ENCODE measurements at places on chromosomes 5 and 9.

DNA sequence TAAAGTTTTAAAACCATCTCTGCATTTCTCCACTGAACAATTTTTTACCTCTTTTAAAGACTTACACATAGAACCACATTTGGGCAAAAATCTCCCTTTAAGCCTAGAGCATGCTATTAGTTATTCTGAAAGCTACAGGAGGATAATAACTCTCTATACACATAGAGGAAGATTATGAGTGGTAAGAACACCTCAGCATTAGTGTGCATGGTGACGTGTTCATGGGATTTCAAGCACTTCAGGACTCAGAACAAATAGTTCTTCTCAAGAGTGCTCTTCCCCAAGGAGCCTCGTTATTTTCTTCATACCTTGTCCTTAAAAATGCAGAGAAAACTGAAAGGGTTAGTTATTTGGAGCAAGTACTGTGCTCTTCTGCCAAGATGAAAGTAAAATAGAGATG, 256.9 kb upstream of the TUSC1 start:
- DNase-seq = no peak

GRCh38 chr5:129687941-129688340, 60.0 kb upstream of the MINAR2 start:
- DNase-seq = no peak

- no peak for DNase-seq
Observed at GRCh38 chr5:93899026-93899600, 157.7 kb upstream of the POU5F2 start.

DNA sequence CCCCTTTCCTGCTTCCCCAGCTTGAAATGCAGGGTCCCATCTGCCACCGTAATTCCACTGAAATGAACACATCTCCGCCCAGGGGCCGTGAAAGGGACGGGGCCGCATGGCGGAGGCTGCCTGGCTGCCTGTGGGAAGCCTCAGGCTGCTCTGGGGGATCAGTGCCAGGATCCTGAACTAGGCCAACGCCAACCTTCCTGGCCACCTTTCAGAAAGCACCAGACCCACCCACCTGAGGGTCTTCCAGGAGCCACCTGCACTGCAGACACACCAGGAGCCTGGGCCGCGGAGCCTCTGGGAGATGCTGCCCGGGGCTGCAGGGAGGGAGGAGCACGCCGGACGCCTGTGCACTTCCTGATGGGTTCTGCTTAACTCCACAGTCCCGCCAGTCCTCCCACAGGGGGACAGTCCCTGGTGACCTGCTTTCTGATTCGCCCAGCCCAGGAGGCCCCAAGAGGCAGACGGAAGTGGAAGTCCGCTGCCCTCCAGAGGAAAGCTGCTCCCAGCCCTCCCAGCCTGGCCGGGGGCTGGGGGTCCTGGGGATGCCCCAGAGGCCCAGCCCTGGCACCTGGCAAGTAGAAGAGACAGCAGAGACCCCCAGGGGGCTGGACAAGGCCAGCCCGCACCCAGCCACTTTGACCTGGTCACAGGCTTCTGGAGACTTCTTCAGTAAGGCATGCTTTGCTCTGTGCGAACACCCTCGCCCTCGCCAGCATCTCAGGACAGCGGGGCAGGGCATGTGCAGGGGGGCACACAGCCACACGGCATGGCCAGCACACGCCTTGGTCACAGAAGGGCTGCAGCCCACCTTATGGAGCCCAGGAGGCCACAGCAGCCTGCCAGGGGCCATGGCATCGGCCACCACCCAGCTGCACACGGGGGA, at the start of gene CARD9:
TSS of gene CARD9 (minus strand) at position 370 of the 883 bp plus-strand sequence. CDS start 1,591 bp downstream, outside the sequence.
- no peak for DNase-seq

- DNase-seq = no peak
Observed at GRCh38 chr9:81822301-81822865, 105.8 kb upstream of the SPATA31D4 start.

DNA sequence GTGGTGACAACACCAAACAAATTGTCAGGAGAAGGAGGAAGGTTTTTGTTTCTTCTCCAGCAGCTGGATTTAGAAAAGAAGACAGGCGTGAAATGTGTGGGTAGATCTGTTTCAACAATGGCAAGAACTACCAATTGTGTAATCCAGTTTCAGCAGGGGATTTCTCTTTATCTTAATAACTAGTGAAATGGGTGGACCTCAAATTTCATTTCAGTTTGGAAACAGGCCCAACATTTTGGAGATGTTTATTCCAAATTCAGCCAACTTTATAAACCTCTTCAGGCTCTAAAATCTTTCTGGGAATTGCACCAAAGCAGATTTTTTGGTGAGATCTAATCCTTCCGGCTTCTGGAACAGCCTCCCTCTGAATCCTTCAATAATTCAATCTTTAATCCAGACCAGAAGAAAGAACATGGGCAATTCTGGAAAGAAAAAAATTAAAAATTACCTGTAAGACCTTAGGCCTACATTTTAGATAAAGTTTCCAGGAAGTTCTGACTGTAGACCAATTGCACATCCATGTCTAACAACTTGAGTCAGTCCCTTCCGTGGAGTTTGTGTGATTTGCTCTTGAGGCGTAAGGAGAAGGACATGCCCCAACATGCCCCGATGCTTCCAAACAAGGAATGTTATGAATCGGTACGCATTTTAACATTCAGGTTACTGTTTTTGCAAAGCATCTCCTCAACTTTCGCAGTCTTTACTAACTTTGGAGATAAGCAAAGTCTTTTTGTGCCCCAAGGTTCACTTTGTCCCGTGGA, 423.6 kb downstream of the IRX1 start:
- no peak for DNase-seq

- no peak for DNase-seq
Observed at GRCh38 chr5:67292201-67292940, 95.8 kb upstream of the CD180 start.

DNA sequence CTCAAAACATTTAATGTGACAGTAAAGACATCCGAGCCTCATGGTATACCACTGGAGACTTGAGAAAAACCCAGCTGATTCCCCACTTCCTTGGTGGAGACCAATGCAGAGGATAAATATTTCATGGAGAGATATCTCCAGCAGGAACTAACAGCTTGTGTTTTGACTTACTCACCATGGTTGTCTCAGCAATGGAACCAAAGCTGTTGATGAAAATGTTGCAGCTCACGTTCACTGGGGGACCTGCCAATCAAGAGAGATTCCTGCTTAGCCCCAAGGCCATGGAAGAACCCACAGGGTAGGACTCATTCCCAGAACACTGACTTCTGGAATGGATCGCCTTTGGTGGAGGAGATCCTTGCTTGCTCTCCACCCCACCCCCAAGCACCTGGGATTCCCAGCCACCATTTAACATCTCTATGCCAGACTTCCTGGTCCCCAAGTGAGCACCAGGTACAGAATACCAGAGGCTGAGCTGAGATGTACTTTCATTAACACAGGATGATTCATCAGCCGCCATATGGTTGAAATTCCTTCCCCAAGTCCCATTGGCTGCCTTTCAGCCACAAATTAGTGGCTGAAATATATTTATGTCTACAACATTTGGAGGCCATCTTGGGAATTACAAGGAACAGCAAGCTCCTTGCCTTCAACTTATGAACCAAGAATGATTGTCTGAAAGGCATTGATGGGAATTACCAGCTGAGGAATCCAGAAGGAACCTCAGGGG, 37.9 kb downstream of the GLRA1 start:
- no peak for DNase-seq

GRCh38 chr9:87883990-87884389, 1.3 kb downstream of the SPATA31E1 start:
- DNase-seq = no peak

- DNase-seq = no peak
Observed at GRCh38 chr9:135908093-135908753, 877 bp upstream of the CAMSAP1 start.

GRCh38 chr5:133523961-133524586, 88.3 kb downstream of the FSTL4 start:
- DNase-seq = no peak

DNA sequence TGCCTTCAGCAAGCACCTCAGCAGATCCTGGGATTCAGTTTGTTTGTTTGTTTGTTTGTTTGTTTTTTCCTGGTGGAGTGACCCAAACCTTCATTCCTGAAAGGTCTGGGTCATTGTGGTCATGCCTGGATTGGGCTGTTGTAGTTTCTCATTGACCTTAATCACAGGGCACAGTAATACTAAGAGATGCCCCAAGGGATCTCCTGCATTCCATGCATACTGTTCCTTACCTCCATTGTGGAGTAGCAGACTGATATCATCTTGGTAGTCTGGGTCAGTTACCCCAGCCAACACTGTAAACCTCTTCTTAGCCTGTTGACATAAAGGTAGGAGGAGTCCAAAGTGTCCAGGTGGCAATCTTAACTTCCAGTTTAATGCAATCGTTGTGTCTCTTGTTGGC, 1466.7 kb upstream of the CDH9 start:
- no peak for DNase-seq

- no peak for DNase-seq
Observed at GRCh38 chr5:88033191-88033590, 235.5 kb downstream of the TMEM161B start.

DNA sequence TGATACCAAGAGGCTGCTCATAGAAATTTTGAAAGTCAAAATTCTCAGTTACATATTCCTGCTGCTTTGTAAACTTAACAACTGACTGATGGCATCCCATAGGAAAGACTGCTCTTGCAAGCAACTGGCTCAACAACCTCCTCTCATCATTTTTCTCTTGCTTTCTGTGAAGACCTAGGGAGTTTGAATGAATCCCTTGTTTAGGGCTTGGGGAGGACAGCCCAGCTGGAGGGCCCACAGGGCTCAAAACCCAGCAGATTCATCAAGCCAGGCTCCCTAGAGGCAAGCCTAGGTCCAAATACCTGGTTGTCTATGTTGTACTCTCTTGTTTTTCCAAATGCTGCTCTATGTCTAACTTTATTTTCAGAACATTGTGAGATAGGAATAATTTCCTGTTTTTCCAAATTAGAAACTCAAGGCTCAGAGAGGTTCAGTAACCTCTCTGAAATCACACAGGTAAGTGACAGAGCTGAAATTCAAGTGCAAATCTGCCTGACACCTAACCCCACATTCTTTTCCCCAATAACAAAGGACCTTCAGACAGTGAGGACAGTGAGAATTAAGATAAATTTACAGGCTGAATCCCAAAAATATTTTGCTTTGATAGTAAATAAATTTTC, 558.9 kb upstream of the KLF4 start:
- DNase-seq = no peak

DNA sequence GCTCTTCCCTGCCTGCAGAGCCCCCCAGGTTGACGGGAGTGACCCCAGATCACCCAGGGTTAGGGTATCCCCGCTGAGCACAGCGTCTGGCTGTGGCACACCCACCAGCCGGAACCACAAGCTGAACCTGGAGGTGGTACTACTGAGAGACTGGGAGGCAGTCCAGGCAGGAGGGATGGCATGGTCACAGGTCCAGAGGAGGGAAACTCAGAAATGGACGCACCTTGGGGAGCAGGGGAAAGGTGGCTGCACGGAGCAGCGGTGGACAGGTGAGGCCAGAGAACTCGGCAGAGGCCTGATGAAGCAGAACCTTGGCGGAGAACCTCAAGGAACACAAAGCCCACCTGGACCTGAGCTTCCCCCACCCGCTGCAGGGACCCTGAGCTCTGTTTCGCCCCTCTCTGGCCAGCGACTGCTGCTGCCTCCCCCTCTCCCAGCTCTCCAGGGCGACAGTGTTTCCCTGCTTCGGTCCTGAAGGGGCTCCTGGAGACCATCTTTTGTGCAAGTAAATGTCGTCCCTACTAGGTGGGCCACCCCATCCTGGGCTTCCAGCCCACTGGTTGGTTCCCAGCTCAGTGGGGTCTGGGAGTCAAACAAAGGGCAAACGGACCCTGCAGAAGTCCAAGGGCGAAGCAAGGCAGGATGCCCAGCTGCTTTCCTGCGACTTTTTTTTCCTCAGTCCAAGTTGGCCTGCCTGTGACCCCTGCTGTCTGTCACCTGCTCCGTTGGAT, 845 bp downstream of the ADGRD2 start:
- DNase-seq = no peak

DNA sequence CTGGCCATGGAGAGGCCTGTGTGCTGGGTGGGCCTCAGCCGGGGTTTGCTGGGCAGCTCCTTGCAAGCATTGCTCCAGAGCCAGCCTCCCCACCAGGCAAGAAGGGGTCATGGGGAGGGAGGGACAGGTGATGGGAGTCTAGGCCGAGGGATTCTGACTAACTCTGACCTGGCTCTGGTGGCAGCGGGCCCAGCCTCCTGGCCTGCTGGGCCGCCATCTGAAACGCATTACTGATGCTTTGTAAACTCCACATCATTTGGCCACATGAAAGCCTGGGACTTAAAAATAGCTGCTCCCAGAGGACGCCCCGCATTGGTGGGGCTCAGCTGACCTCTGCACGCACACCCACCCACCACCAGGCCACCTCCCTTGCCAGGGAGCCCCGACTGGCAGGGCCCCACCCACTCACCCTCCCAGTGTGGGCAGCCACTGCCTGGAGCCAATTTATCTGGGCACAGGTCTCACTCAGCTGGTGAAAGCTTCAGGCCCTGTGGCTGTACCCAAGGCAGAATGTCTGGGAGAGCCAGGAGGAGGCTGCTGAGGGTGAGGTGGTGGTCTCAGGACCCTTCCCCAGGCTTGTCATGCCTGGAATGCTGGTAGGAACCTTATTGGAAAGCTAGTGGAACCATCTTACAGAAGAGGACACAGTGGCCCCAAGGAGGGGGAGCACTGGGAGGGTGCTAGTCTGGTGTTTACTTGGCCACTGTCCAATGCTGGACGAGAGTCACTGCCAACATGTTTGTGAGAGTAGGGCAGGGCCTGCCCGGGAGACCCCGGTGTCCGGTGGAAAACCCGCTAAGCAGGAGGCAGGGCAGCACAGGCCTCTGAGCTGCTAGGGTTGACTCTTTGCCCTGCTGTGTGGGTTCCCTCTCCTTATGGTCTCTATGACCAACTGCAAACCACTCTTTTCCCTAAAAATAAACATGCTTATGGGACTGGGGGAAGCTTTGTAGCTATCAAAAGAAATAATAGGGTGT, 10.8 kb downstream of the TCF7 start:
- no peak for DNase-seq

- DNase-seq = no peak
Observed at GRCh38 chr5:156096259-156096658, 230.7 kb upstream of the SGCD start.

- DNase-seq = no peak
Observed at GRCh38 chr9:37369671-37370070, 52.8 kb upstream of the GRHPR start.

DNA sequence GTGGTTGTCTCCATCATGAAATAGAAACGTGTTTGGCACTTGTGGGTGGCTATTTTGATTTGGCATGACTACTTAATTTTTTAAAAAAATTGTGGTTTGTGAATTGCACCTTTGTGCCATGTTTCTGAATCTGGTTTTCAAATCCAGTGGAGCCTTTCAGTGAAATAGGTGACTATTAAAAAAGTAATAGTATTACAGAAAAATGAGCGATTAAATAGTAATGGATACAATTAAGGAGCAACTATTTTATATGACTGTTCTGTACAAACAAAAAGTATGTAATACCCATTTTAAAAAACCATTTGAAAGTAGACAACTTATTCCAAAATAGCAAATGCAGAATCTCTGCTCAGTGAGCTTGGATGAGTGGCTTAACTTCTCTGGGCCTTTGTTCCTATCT, 3.0 kb downstream of the SOWAHA start:
- DNase-seq = no peak

- DNase-seq = no peak
Observed at GRCh38 chr5:158725297-158725851, 374.3 kb downstream of the EBF1 start.

GRCh38 chr5:10645671-10646070, 81.8 kb downstream of the ANKRD33B start:
- DNase-seq = no peak

GRCh38 chr5:127410959-127411358, 106.5 kb upstream of the PRRC1 start:
- DNase-seq = no peak

Measured in T-helper 2 cell (primary cell).